Suppressor macrophage (primary cell): ENCODE measurements at places on chromosomes 6 and 20.

DNA sequence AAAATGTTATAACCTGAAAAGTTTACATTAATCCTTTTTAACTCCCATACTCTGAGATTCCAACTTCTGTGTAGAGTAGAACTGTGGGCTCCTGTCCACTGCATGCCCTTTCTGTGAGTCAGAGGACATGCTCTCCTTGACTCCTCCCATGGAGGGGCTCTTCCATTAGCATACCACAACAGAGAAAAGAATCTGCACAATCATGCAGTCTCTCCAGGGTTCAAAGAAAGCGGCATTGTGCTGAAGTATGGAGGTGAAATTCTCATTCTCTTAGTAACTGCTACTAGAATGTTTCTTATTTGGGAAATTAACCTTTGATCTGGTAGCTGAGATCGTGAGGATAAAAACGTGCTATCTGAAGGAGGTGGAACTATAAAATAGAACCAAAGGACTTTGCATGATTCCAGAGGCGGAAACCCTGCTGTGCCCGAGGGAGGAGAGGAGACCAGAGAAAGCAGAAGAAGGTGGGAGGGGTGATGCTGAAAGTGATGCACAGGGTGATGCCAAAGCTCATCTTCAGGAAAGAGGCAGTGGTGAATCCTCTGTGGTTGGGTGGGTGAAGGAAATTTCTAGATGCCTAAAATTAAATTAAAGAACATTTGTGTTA lies 202.2 kb upstream of the PCSK2 start:
- no peak for DNase-seq

DNA sequence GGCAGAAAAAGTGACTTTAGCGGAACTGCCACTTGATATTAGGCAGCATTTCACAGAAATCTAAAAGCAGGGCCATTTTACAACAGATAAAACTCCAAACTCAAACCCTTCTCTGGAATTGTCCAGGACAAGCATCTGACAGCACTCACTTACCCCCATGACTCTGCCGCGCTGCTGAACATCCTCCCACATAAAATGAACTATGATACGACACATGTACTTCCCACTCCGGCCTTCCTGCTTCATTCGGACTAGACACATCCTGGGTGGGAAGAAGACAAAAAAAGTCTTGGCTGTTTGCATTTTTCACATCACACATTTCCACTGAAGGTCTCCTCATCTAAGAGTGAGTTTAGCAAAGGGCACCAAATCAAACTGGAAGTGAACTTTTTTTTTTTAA lies 54.8 kb upstream of the FAM83C start:
- peak; percentile 48 for DNase-seq

DNA sequence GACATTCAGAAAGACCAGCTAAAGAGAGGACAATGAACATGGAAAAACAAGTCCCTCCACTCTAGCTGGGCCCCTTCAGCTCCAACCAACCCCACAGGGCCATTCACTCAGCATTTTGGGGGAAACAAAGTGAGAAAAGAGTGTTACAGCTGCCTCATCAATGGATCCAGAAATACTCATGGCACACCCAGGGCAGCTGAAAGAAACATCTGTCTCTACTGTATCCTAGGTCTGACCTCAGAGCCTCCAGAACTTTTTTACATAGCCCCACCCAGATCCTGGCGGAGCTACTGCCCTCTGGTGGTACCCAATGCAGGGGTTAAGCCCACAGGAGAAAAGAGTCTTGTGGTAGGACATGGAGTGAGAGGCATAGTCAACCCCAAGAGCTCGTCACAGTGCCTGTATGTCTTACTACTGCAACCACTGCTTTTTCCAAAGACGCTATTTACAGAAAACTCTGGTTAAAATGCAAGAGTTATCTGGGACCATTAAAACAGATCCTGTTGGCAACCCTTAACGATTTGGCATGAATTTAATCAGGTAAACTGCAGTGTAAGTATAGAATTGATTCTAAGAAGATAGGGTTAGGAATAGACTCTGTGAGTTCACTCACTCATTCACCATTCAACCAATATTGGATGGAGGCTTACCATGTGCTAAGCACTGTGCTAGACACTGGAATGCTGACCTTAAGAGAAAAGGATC lies 37.4 kb upstream of the FAM83C start:
- DNase-seq, result peak; percentile 48

- DNase-seq, result no peak
Measured at GRCh38 chr6:77425216-77425615, 38.1 kb downstream of the HTR1B start.

DNA sequence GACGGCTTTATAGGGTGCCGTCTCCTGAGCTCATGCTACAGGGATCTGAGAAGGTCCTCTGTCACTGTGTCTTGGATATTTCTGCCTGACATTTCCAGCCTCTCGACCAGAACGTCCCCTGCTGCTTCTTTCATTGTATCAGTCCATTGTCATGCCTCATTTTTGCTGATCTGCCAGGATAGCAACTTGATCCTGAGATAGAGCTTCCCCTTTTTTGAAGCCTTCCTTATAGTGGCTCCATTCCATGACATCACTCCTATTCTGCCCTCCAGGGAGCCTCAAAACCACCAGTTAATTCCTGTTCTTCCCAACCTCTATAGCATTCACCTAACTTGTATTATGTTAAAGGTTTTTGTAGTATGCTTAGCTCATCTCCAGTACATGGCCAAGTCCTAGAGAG lies 431.8 kb upstream of the NOX3 start:
- peak; percentile 64 for DNase-seq

- DNase-seq, result no peak
Measured at GRCh38 chr6:107540465-107540857, 50.5 kb downstream of the SOBP start.

- DNase-seq, result peak; percentile 74
Measured at GRCh38 chr6:136113736-136114173, 136.4 kb downstream of the MTFR2 start.

GRCh38 chr20:61804752-61805295 lies 260.9 kb downstream of the TAF4 start:
- no peak for DNase-seq

DNA sequence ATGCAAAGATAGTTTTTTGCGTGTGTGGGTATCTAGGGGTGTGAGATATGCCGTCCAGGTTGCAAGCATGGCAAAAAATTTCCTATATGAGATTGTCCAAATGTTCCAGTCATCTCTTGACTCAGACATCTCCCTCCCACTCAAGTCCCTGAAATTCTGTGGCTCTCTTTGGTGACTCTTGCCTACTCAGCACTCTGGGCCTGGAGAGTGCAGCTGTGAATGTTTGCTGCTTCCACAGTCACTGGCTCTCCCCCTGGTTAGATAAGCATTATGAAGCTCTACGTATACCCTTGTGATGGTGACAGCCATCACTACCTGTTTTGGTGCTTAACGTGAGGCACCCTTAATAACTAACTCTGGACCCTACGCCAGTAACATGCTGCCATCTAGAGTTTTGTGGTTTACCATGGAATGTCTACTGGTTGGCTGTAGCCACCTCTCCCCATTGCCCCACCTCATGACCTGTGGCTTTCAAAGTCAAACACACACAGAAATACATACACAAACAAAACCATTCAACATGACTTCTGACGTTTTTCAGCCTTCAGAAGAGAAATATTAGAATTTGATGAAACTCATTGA lies 621.9 kb upstream of the CITED2 start:
- DNase-seq, result peak; percentile 8

GRCh38 chr6:110475066-110475653 lies 1.3 kb downstream of the SLC22A16 start:
- peak; percentile 93 for DNase-seq

- no peak for DNase-seq
Measured at GRCh38 chr6:127791779-127792528, 108.9 kb downstream of the THEMIS start.
